Islet precursor cell (in vitro differentiated cells): ENCODE measurements at places on chromosomes 2 and 18.

DNA sequence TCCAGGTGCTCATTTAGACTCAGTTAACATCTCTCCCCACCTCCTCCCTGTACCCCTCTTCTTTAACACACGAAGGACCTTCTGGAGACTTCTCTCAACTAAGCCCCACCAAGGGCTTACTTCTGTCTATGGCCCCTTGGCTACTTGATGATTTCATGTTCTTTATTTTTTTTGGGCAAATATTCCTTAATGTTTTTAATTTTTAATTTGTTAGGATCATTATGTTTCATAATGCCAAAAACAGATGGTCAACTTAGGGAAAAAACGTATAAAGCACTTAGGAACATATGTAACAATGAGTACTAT, 25.9 kb downstream of the IL37 start:
- no peak for DNase-seq

GRCh38 chr2:23618794-23619530, 234.0 kb downstream of the KLHL29 start:
- DNase-seq: no peak

- DNase-seq: no peak
Observed at GRCh38 chr18:70243131-70243929, 37.8 kb upstream of the RTTN start.

DNA sequence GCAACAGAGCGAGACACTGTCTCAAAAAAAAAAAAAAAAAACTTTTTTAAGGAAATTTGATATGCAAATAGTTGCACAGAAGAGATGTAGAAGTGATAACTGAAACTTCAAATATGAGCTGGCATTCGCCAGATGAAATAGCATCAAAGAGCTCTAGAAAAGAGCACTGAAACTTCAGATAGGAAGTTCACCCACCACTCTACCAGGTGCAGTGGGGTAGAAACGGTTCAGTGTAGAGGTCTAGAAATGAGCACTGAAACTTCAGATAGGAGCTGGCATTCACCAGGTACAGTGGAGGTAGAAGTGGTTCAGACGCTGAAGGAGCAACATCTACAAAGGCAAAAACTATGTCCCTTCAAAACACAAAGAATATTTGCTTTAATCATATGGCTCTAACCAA, 9.0 kb upstream of the ONECUT2 start:
- DNase-seq: no peak

DNA sequence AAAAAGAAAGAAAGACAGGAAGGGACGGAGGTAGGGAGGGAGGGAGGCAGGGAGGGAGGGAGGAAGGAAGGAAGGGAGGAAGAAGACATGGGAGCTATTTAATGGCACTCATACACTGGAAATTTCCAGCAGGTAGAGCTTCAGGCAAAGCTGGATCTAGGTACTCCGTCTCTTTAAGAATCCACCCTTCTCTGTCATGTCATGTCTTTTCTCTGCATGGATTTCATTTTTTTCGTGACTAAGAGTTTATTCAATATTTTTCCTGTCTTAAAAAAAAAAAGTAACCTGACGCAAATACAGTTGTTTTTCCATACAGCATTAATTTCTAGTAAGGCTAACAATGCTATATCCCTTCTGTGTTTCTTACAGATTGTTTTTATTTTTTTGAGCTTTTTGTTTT, 56.3 kb upstream of the MCFD2 start:
- no peak for DNase-seq

DNA sequence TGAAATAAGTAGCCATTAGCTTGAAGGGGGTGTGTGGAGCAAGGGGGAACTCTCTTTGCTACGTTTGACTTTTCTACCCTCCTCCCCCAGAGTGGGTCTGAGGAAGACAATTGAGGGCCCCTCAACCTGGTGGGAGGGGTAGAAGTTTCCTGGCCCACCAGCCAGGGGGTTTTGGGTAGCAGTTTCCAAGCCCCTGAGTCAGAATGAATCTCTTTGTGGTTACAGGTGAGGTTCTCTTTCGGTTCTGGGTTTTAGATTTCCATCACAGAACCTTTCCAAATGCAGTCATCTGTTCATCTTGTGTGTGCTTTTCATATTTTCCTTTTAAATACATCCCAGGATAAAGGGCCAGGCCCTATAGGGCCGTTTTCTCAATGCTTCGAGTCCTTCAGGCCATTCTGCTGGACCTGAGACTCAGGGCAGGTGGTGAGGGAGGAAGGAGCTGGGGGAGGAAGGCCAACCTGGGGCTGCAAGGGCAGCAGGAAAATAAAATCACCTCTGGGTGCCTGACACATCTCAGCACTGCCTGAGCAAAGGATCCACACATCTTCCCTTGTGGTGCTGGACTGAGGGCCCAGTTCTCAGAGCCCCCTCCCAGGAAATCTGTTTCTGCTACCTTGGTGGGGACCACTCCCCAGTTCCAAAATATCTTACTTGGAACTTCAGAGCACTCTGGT, 4.7 kb downstream of the LBH start:
- peak; percentile 18 for DNase-seq

- DNase-seq: no peak
Observed at GRCh38 chr18:34492652-34493051, 217.4 kb upstream of the DTNA start.
